ENCODE measurements at places on chromosomes 3 and 15.

GRCh38 chr15:79310612-79310984, 314 bp upstream of the TMED3 start:
- H3K27me3 ChIP-seq: peaks cover 11% of the 10 kb centered on the region
- H3K4me1 ChIP-seq: peaks cover 33% of the 10 kb centered on the region
- H3K27ac ChIP-seq: no peak overlapping the region

GRCh38 chr15:91302588-91303439, 202.8 kb downstream of the SV2B start:
- no peak overlapping the region for H3K27ac ChIP-seq
- H3K4me3 ChIP-seq: no peak overlapping the region
- H3K36me3 ChIP-seq: no peaks in the 10 kb centered on the region
- H3K4me1 ChIP-seq: no peaks in the 10 kb centered on the region

DNA sequence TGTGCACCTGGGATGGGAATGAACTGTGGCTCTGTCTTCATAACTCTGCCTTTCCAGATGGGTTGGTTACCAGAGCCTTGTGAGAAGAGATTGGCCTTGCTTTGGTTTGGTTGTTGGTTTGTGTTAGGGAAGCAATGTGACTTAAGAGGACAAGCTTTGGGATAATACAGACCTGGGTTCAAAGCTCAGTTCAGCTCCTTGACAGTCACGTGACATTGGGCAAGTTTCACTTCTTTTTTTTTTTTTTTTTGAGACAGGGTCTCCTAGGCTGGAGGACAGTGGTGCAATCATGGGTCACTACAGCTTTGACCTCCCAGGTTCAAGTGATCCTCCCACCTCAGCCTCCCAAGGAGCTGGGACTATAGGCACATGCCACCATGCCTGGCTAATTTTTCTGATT, 42.7 kb downstream of the CORO2B start:
- no peaks in the 10 kb centered on the region for H3K4me1 ChIP-seq
- no peak overlapping the region for H3K27ac ChIP-seq
- H3K4me3 ChIP-seq: no peak overlapping the region
- no peaks in the 10 kb centered on the region for H3K36me3 ChIP-seq
- DNase-seq: no peak

- no peak overlapping the region for H3K4me3 ChIP-seq
- peaks cover 8% of the 10 kb centered on the region for H3K4me1 ChIP-seq
- no peak for DNase-seq
- no peaks in the 10 kb centered on the region for H3K36me3 ChIP-seq
- no peak overlapping the region for H3K27ac ChIP-seq
Observed at GRCh38 chr3:59540241-59540640, 490.4 kb upstream of the CFAP20DC start.

GRCh38 chr3:45761831-45762230, 34.5 kb downstream of the SLC6A20 start:
- no peaks in the 10 kb centered on the region for H3K27me3 ChIP-seq
- no peaks in the 10 kb centered on the region for H3K4me1 ChIP-seq
- no peak for DNase-seq
- no peak overlapping the region for H3K27ac ChIP-seq

GRCh38 chr3:62724503-62724902, 150.7 kb downstream of the CADPS start:
- H3K27ac ChIP-seq: no peak overlapping the region
- DNase-seq: no peak
- peaks cover 4% of the 10 kb centered on the region for H3K4me1 ChIP-seq
- H3K27me3 ChIP-seq: no peaks in the 10 kb centered on the region
- H3K4me3 ChIP-seq: no peak overlapping the region
- H3K36me3 ChIP-seq: no peaks in the 10 kb centered on the region

DNA sequence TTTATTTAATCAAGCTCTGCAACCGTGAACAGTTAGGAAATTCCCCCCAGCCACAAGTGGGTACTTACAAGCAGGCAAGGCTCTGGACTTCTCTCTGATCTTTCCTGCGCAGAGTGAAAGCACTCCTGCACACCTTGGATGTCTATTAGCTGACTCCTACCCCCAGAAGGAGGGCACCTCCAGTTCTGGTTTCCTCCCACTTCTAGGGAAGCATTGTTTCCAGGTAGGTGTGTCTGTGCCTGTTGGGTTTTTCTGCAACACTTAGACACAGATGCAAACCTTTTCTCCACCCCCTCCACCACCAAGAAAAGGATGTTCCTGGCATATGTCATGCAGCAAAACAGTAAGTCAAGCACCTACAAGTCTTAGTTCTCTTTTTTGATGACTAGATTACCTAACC, at the start of gene ZBED2:
Gene ZBED2, minus strand, starts transcription at position 115 of the 400 bp plus-strand sequence. CDS start 1,145 bp downstream, outside the sequence.
- DNase-seq: peak; percentile 96
- peak within 1 kb of the TSS; percentile 59 for H3K4me3 ChIP-seq
- H3K27ac ChIP-seq: peak within 1 kb of the TSS; percentile 94
- H3K4me1 ChIP-seq: peaks cover 16% of the 10 kb centered on the region
- H3K27me3 ChIP-seq: no peaks in the 10 kb centered on the region

GRCh38 chr15:52278636-52279367, 16.8 kb downstream of the MYO5C start:
- DNase-seq: no peak
- no peaks in the 10 kb centered on the region for H3K36me3 ChIP-seq
- no peak overlapping the region for H3K4me3 ChIP-seq
- H3K27me3 ChIP-seq: no peaks in the 10 kb centered on the region

- H3K27me3 ChIP-seq: peaks cover 6% of the 10 kb centered on the region
- DNase-seq: no peak
- no peak overlapping the region for H3K4me3 ChIP-seq
- H3K4me1 ChIP-seq: no peaks in the 10 kb centered on the region
Observed at GRCh38 chr3:45319996-45320305, 68.4 kb upstream of the LARS2 start.

- H3K27me3 ChIP-seq: no peaks in the 10 kb centered on the region
- no peak for DNase-seq
- peaks cover 10% of the 10 kb centered on the region for H3K4me1 ChIP-seq
- H3K4me3 ChIP-seq: no peak overlapping the region
- H3K27ac ChIP-seq: no peak overlapping the region
- H3K36me3 ChIP-seq: no peaks in the 10 kb centered on the region
Observed at GRCh38 chr3:150259526-150260397, 148.3 kb upstream of the TSC22D2 start.

DNA sequence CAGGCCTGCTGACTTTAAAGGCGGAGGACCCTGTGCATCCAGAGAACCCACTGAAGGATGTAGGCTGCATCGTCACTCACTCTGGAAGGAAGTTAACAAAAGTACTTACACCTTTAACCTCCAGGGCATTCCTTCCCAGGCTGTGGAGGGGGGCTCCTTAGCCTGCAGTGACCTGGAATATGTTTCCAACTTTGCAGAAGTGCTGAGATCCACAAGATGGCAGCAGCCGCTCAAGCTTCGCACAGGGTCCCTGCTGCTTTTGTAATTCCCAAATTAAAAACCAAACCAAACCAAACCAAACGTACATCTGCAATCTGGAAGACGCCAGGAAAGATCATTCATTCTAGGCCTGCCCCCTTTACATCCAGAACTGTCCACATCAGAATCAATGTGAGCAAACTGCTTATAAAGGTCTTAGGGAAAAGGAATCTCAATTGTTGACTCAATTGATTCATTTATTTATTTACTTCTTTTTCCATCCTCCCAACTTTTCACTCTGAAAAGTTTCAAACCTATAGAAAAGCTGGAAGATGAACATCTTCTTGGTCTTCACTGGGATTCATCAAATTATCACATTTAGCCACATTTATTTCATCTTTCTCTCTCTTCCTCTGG, 70.5 kb upstream of the KLHL25 start:
- no peak overlapping the region for H3K27ac ChIP-seq
- no peaks in the 10 kb centered on the region for H3K36me3 ChIP-seq
- DNase-seq: no peak
- H3K27me3 ChIP-seq: no peaks in the 10 kb centered on the region

GRCh38 chr3:197376735-197377555, 78.5 kb upstream of the DLG1 start:
- H3K4me3 ChIP-seq: no peak overlapping the region
- no peaks in the 10 kb centered on the region for H3K27me3 ChIP-seq
- no peaks in the 10 kb centered on the region for H3K36me3 ChIP-seq
- no peak for DNase-seq
- H3K27ac ChIP-seq: peak overlapping the region; percentile 52

DNA sequence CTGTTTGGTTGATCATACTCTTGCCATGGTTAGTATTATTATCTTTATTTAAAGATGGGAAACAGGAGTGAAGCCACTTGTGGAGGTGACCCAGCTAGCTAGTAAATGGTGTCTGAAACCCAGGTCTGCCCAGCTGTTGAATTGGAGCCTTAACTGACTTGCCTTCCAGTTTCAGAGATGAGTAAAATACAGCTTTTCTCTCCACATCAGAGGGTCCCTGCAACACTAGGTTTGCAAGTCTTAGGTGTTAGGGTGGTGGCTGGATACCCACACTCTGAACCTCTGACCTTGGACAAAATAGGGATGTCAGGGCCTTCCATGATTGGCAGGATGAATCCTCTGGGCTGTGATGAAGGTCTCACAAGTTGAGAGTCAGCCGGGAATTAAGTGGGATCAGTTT, 4.1 kb downstream of the FLNB start:
- H3K27ac ChIP-seq: no peak overlapping the region
- no peaks in the 10 kb centered on the region for H3K27me3 ChIP-seq
- H3K36me3 ChIP-seq: peaks cover 57% of the 10 kb centered on the region
- DNase-seq: no peak

DNA sequence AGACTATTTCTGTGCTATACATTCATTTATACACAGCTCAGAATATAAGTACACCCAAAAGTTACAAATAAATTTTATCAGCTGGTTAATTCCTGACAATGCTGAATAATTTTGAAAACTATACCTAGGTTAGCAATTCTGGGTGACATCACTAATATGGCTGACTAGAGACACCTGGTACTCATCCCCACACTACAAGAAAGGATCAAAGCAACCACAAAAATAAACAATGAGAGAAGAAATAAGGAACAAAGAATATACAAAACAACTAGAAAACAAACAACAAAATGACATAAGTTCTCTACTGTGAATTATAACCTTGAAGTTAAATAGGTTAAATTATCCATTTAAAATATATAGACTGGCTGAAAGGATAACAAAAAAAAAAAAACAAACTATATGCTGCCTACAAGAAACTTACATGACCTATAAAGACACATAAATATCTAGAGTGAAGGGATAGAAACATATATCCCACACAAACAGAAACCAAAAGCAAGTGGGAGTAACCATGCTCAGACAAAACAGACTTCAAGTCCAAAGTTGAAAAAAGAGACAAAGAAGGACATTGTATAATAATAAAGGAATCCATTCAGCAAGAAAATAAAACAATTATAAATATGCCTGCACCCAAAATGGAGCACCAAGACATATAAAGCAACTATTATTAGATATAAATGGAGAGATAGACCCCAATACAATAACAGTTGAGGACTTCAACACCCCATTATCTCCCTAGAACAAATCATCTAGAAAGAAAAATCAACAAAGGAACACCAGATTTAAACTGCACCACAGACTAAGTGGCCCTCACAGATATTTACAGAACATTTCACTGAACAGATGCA, 57.8 kb downstream of the IMPG2 start:
- no peaks in the 10 kb centered on the region for H3K36me3 ChIP-seq
- H3K4me3 ChIP-seq: no peak overlapping the region
- H3K27ac ChIP-seq: no peak overlapping the region
- no peak for DNase-seq
- H3K4me1 ChIP-seq: no peaks in the 10 kb centered on the region

DNA sequence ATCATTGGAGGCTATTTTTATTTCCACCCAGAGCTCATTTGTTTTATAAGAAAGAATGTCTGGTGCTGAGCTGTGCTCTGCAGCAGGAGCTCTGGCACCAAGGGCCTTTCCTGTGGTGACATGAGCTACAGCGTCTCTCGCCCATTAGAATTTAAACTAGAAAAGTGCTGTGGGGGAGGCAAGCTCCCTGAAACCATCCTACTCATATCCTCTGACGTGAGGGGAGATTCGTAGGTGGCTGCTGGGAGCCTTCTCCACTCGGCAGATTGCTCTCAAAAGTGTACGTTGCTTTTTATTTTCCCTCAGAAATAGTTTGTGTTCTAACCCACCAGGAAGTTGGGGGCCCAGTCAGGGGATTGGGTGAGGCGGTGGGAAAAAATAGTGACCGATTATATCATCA, 76.3 kb upstream of the ARHGEF3 start:
- no peak overlapping the region for H3K27ac ChIP-seq
- H3K4me1 ChIP-seq: peaks cover 25% of the 10 kb centered on the region

DNA sequence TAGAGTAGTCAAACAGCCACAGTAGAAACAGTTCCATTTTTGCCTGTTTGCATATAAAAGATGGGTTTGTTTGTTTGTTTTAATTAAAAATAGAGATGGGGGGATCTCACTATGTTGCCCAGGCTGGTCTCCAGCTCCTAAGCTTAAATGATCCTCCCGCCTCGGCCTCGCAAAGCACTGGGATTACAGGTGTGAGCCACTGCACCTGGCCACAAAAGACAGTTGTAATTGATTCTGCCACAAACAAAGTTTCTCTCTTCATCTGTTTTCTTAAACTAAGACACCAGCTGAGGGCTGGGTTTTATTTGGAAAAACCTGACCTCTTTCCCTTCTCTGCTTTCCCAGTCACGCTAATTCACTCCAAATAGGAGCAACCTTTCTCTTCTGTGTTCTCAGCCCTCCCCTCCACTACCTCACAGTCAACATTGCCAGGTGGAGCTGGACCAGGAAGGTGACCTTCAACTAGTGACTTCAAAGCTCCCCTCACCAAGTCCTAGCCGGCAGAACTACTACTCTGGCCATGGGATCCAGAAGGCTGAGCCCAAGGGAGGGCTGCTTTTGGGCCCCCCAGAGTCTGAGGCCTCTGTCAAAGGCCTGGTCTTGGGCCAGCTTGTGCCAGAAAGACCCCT, 1.5 kb upstream of the IDH2 start:
- peaks cover 32% of the 10 kb centered on the region for H3K4me1 ChIP-seq
- H3K36me3 ChIP-seq: no peaks in the 10 kb centered on the region
- no peak for DNase-seq
- H3K27me3 ChIP-seq: no peaks in the 10 kb centered on the region
- H3K27ac ChIP-seq: no peak overlapping the region
- no peak overlapping the region for H3K4me3 ChIP-seq

DNA sequence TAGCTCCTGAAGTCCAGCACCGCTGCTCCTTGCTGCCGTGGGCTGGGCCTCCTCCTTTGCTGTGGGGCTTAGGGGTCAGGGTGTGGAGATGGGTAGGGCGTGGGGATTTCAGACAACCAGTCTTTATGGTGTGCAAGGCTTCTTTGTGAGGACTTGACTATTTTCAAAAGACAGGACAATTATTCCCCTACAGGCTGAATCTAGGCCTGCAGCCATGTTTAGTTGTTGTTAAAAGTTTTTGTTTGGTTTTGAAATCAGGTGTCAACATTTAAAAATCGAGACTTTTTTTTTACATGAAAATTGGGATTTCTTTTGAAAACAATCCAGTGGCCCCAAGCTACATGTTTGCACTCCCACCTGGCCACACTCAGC, 10.6 kb downstream of the RPL32 start:
- H3K36me3 ChIP-seq: peaks cover 34% of the 10 kb centered on the region
- no peak overlapping the region for H3K27ac ChIP-seq
- H3K27me3 ChIP-seq: no peaks in the 10 kb centered on the region
- no peak overlapping the region for H3K4me3 ChIP-seq

Measured in keratinocyte (primary cell).